CD4-positive, alpha-beta T cell (primary cell): ENCODE measurements at places on chromosomes 1 and 21.
A peak's percentile ranks its signal among the peaks of the same experiment; 100 is the strongest.

GRCh38 chr1:204207136-204207616, 6.6 kb downstream of the GOLT1A start:
- peak; percentile 66 for DNase-seq

DNA sequence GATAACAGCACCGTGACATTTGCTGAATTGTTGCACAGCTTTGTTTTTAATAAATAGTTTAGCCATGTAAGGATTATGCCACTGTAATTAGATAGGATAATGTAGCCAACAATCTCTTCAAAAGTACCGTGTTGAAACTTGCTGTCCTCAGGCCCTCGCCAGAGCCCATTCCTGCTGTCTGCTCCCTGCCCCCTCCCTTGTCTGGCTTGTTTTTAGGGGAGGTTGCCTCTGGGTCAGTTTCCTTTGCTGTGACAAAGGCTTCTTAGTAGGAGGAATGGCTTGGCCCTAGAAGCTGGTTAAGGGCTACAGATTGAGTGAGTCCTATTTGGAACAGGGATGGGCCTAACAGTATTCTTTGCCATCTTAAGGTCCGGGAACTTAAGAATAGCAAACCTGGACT, 107.9 kb downstream of the LMO4 start:
- no peak for DNase-seq

DNA sequence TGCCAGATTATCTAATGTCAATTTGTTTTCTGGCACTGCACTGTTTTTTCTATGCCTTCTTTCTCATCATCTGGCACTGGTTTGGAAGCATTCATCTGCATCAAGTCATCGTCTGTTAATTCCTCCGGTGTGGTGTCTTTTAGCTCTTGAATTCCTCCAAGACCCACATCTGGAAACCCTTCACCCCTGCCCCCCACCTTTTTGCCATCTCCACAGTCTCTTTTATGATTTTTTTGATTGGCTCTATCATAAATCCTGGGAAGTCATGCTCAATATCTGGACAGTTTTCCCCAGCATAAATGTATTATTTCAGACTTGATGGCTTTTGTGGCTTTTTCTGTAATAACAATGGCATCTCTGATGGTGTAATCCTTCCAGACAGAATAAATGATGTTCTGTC, 10.4 kb upstream of the KCNK1 start:
- DNase-seq, result no peak

GRCh38 chr1:21704145-21704544, 35.0 kb upstream of the RAP1GAP start:
- DNase-seq, result no peak

DNA sequence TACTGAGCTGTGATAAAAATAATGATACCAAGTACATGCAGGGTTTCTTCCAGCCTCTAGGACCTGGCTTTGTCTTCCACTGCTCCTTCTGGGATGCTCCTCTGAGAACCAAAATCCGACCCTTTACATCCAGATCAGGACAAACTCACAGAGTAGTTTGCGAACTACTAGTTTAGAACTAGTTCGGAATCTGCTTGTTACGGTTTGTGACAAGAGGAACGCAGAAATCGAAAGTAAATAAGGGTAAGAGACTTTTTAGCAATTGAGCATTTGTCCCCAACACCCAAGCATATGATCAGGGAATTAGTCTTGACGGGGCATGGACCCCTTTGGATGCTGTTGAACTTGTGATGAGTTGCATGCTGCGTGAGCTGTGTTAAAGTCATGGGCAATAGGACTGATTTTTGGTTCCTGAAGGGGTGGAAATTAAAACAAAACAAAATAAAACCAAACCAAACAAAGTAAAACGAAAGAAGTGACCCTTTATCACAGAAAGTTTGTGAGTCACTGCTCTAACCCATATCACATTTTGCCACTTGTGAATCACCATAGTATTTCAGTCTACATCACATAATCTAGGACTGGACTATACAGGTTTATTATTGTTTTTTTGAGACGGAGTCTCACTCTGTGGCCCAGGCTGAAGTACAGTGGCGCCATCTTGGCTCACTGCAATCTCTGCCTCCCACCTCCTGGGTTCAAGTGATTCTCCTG, 35.7 kb upstream of the ERRFI1 start:
- DNase-seq, result no peak

DNA sequence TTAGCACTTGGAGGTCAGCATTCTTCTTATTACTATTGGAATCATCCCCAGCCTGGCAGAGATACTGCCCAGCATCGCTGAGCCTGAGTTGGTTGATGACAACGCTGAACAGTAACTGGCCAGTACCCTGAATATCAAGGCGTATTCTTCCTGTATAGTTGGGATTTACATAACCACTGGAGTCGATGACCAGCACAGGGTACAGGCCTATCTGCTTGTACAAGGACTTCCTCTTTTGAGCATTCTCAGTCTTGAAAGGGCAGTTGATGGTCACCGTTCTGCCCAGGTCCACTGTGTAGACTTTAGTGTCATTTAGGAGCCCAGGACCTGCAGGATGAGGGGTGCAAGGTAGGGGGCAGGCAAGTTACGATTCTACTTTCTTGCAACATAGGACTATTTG, 8.8 kb downstream of the PIGR start:
- no peak for DNase-seq

- no peak for DNase-seq
These were observed 86.4 kb downstream of the BRINP2 start for GRCh38 chr1:177257128-177257527.

DNA sequence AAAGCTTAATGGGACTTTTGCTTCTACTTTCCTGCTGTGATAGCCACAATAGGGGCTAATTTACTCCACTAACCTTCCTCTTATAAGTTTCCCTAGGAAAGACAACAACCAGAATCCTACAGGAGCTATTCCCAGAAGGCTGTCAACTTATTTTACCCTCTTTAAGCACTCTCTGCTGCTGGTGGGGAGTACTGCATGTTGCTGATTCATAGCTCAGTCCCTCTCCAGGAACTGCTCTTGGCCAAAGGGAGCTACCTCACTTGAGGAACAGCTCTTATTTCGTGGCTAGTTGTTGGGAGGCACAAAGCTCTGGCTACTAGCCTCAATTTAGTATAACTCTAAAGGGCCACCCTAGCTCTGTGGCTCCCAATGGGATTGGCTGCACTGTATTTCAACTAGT, 37.2 kb downstream of the ADSS2 start:
- DNase-seq, result no peak

DNA sequence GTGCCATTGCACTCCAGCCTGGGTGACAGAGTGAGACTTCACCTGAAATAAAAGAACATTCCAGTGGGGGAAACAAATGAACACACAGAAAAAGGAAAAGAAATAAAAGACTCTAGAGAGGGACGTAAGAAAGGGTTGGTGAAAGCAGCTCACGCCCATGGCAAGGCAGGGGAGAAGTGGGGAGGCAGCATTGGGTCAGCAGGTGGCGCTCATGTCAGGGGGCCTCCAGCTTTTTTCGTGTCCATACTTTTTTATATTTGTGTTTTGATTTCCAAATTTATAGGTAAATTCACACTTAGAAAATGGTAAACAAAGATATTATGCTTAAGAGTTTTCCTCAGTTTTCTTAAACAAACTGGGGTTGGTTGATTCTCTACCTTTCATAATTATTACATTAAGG, 45.5 kb downstream of the VPS13D start:
- DNase-seq, result peak; percentile 47

DNA sequence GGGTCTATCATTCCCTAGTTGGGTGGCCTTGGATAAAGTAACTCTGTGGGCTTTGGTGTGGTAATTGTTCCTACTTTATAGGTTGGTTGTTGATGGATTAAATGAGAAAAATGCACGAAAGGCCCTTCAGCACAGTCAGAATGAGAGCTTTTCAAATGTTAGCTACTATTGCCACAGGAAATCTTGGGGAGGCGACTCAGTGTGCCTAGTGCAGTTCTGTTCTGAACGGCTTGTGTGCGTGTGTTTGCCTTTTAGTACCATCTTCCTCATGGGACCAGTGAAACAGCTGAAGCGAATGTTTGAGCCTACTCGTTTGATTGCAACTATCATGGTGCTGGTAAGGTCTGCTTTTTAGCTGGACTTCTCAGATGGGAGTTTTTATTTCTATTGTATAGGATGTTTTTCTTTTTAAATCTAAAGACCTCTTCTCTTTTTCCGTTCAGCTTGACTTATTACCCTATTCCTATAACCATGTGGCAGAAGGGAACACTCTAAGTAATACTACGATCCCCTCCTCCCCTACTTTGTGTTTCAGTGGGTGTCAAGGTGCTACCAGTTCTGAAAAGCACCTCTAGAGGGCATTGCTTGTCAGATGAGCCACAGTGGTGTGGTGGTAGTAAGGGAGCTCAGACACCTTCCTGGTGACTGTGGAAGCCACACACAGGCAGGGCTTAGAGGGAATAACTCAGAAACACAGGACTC, 9.2 kb downstream of the SFT2D2 start:
- DNase-seq, result peak; percentile 33

DNA sequence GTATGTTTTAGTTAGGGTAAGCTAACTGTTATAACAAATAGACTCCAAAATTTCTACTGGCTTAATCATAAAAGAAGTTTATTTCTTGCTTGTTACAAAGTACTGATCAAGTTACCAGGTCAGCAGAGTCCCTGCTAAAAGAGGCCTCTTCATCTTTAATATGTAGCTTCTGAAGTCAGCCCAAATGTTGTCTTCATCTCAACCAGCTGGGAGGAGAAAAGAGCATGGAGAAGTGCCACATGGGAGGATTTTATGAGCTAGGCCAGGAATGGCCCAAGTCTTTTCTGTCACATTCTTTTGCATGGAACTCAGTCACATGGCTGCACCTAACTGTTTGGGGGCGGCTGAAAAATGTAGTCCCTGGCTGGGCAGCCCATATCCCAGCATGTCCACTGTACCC, 63.2 kb upstream of the APOBEC4 start:
- no peak for DNase-seq

DNA sequence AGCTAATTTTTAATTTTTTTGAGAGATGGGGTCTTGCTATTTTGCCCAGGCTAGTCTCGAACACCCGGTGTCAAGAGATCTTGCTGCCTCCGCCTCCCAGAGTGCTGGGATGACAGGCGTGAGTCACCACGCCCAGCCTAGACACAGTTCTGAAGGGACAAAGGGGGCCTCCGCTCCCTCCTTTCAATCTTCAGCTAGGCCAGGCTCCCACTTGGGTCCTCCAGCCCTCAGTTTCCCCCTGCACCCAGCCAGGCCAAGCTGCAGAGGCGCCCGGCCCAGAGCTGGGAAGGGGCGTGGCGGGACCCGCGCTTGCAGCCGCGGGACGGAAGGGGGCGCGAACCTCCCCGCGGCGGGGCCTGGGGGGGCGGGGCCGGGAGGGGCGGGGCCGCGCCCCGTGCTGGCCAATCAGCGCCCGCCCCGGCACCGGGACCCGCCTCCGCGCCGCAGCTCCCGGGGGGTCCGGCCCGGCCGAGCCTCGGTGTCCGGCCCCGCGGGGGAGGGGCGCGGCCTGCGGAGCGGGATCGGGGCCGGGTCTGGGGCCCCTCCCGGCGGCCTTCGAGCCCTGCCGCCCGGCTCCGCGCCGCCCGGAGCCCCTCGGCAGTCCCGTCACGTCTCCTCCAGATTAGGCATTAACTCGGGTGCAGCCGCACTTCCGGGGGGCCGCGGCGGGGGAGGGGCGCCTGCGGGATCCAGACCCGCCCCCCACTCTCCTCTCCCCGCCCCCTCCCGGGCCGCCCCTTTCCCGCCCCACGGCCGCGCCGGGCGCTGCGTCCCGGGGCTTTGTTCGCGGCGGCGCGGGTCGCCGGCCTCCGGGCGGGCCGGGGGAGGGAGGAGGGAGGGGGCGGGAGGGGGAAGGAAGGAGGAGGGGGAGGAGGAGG, 559 bp upstream of the AGRN start:
- DNase-seq, result peak; percentile 80

- DNase-seq, result no peak
These were observed 11.9 kb downstream of the CEP350 start for GRCh38 chr1:179966551-179966950.

- no peak for DNase-seq
These were observed 58.9 kb upstream of the LRRC8D start for GRCh38 chr1:89761901-89762300.

- DNase-seq, result no peak
These were observed 442.6 kb downstream of the PRDM2 start for GRCh38 chr1:14142397-14143100.

DNA sequence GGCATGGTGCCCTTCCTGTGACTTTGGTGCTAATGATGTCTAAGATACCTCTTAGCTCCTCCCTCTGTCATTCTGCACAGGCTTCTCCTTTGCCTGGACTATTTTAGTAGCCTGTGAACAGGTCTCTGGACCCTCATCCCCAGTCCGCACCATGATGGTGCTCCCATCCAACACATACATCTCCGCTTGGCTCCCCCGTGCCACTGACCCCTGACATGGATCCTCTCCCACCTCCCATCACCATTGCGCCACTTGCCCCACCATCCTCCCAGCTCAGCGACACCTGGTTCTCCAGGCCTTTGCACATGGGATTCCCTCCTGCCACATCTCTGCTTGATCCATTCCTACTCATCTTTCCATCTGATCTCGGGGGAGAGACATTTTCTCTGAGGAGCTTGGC, 33.9 kb downstream of the RUNX3 start:
- no peak for DNase-seq

DNA sequence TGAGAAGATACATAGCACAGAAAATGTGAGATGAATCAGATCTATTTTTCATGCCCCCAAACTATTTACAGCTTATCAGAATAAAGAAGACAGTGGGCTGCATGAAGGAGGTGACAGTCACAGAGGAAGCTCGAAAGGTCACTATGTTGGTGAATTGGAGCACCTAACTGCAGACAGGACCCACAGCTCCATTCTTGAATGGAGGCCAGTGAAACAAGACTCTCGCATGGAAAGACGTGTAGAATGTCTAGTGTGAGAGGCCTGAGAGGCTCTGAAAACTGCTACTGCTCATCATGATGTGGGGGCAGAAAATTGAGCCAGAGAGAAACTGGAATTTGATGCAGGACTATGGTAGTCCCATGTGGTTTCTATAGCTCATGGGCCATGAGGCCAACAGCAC, 60.3 kb upstream of the CCDC190 start:
- no peak for DNase-seq
